ENCODE measurements at places on chromosomes 5 and 9. TPM values are rescaled to one million over a fixed set of nuclear protein-coding genes. Genes with fewer than 3 reads are reported as not detected.

Gene FST
- total RNA-seq: 0.65 TPM

Gene HRH2
- total RNA-seq: 11.6 TPM

Gene GRXCR2
- total RNA-seq: not detected

Gene CAMSAP1
- total RNA-seq: 46.0 TPM

Gene FBXL7
- not detected for total RNA-seq

Gene CCL28
- total RNA-seq: 8.8 TPM

Gene PCDHA9
- total RNA-seq: not detected

Gene RALGPS1
- 3.1 TPM for total RNA-seq

Gene PCDHGB1
- not detected for total RNA-seq

Gene SRD5A1
- total RNA-seq: 9.5 TPM

Gene ZNG1C
- total RNA-seq: 31.6 TPM

Gene SH3TC2
- total RNA-seq: not detected

Gene GDNF
- not detected for total RNA-seq

Gene ADGRV1
- total RNA-seq: 0.05 TPM

Gene CDH6
- not detected for total RNA-seq

Gene GPR151
- total RNA-seq: not detected

Gene C5orf46
- total RNA-seq: not detected

Gene GABRA6
- total RNA-seq: not detected

Gene ZNF483
- total RNA-seq: 2.9 TPM

Gene PCDHGA8
- not detected for total RNA-seq

Gene TAF11L5
- total RNA-seq: not detected

Gene DNAH5
- not detected for total RNA-seq

Gene PCDHB9
- not detected for total RNA-seq

Gene QRFP
- not detected for total RNA-seq

Gene ORM1
- not detected for total RNA-seq

Gene FBP1
- 0.62 TPM for total RNA-seq

Gene RNF183
- 0.36 TPM for total RNA-seq

Gene PAIP1
- total RNA-seq: 50.5 TPM

Gene ASPN
- total RNA-seq: not detected

Gene PAX5
- total RNA-seq: 0.12 TPM

Gene PRLR
- not detected for total RNA-seq
